ENCODE measurements at places on chromosomes 3 and 15. TPM values are rescaled to one million over a fixed set of nuclear protein-coding genes. Genes with fewer than 3 reads are reported as not detected.

GRCh38 chr3:101194392-101194791, 126.0 kb downstream of the IMPG2 start:
- no peak for DNase-seq

Gene REC114
- total RNA-seq: not detected

Gene TEX55
- not detected for total RNA-seq

Gene IL16
- 34.6 TPM for total RNA-seq

DNA sequence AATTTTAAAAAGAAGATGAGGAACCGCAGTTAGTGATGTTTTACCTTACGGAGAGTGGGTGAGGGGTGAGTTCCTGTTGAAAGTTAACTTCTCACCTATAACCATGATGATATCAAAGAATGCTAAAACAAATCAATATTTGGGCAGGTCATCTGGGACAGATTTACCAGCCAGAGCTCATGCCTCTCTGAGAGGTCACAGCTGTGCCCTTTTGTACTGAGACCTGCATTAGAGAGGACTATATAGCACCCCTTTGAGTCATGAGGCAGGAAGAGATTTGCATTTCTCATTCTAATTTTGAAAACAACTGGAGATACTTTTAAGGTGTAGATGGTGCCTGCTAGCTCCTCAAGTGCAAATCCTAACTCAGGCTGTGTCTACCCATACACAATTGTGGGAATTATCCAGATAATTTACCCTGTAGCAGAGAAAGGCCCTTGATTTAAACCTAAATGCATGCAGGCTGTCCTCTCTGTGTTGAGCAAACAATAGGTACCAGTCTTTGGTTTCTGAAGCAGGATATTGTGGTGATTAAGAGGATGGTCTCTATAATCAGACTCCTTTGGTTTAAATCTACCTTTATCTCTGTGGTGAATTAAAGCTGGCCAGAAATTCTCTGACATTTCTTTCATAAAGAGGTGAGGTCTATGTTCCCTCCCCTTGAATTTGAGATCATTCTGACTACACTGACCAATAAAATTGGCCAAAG, 5.8 kb upstream of the TM4SF4 start:
- no peak for DNase-seq

Gene C2CD4A
- 0.18 TPM for total RNA-seq

Gene TRPM1
- total RNA-seq: not detected

DNA sequence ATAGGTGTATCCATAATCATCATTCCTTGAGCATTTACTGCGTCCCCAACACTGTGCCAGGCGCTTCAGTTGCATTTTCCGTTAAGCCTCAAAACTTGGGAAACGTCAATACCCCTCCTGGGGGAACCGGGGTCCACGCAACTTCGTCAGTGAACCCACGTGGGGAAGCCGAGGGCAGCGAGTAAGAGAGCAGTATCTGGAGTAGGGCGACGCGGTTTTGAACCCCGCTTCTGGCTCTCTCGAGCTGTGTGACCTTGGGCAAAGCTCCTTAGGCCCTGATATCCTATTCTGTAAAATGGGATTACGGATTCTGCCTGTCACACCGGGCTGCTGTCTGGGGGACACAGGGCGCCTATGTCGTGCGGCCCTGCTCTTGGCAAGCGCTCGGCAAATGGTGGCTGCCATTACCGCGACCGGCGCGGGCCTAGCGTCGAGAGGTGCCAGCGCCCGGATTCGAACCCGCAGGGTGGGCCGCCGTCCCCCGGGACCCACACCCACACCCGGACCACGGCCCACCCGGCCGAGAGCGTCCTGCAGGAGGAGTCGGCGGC, 590 bp downstream of the POLG start:
- no peak for DNase-seq

DNA sequence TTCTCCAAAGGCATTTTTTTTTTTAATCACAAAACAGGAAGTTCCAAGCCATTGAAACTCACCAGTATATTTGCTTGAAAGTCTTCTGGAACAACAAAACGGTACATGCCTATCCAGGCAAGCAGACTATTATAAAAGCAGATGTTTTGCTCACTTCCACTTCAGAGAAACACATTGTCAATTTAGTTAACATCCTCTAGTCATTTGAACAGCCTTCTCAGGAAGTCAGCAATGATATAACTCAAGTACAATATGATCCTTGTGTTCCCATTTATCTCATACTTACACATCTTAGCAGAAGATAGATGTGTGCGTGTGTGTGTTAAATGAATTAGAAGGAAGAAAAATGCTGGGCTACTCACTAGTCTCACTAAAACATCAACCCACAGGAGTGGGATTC, 30.4 kb downstream of the MECOM start:
- no peak for DNase-seq

DNA sequence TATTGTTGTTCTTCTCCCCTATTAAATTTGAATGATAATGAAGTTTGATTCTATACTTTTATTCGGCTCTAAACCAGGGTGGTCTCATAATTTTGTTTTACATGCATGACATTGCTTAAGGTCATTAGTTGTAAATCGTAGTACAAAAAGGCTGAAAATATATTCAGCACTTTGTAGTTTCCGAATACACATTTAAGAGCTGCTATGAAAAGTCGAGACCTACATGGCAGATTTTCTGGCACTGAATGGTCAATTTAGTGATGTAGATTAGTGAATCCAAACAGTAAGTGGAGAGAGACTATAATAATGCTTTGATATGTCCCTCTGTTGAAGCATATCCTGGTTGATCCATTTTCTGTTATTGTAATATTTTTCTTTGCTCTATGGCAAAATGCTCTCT, 254.0 kb upstream of the SOX2 start:
- DNase-seq: no peak

DNA sequence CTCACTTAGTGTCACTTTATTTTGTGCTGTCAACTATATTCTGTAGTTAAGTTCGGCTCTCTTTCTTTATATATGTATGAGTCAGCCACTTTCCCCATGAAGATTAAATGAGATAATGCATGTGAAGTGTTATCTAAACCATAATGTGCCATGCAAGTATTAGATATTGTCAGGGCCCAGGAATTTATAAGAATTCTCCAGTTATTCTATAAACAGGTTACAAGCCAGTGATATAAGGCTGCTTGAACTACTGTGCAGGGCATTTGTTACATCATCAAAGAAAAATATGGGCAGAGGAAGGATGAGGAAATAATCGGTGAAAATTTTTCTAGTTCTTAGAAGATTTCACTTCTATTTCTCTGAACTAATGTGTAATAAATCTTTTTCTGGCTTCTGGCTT, 1049.0 kb upstream of the NR2F2 start:
- DNase-seq: no peak

Gene TNFSF10
- total RNA-seq: 168 TPM

- DNase-seq: no peak
Observed at GRCh38 chr15:33923446-33923845, 44.9 kb upstream of the CHRM5 start.

- DNase-seq: no peak
Observed at GRCh38 chr3:163039636-163040035, 1543.0 kb downstream of the OTOL1 start.

DNA sequence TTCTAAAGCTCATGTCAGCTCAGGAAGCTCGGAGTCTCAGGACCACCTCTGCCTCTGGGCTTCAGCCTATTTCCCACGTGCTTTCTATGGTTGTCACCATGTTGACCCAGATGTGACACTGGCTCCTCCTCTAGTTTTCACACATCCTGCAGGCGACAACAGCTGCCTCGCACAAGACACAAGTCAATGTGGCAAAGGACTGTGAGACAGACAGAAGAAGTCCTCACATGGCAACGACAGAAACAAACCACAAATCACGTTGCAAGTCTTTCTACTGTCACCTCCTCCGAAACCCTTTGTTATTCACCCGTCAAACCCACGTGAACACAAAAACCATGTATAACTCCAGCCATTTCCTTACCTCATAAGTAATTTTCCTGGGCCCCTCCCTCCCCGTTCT, 194.5 kb downstream of the MEX3B start:
- no peak for DNase-seq

Gene OR5K4
- not detected for total RNA-seq

Gene PLSCR5
- not detected for total RNA-seq

DNA sequence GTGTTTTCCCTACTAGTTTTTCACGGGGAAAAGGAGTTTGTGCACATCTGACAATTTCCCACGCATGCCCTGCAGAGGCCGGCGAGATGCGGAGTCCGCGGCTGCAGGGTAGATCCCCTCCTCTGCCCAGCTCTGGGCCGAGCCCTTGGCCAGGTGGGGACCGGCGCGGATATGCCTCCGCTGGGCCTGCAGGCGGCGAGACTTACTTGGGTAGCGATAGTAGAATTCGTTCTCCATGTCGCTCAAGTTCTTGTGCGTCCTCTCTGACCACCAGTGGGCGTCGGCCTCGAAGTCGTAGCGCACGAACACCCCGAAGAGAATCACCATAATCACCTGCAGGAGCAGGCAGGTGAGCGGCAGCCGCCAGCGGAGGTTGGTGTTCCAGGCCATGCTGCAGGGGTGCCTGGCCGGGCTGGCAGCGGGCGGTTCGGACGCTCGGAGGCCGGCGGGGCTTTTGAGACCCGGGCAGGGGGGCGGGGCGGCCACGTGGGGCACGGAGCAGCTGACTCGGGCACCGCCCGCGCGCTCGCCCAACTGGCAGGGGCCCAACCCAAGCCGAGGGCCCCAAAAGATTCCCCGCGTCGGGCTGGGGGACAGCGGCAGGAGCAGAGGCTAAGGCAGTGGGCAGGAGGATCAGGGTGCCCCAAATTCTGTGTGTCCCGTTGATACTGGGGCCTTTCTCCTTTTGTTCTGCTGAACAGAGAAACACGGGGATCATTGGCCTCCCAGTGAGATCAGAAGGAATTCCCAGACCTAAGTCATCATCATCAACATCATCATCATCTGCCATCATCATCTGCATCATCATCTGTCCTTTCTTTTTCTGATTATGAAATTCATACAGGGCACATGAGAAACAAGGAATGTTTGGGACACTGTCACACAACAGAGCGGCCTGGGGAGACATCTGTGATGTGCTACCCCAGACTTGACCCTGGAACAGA, at the start of gene RHCG:
TSS of gene RHCG (minus strand) at position 429 of the 944 bp plus-strand sequence. CDS start at position 390, 39 bp downstream.
- DNase-seq: no peak

Gene CPN2
- total RNA-seq: not detected

- no peak for DNase-seq
Observed at GRCh38 chr15:29864501-29864900, 42.2 kb upstream of the TJP1 start.

Gene ACOX2
- 20.2 TPM for total RNA-seq

GRCh38 chr3:99253963-99254355, 352.5 kb upstream of the DCBLD2 start:
- no peak for DNase-seq

- no peak for DNase-seq
Observed at GRCh38 chr3:67384760-67385397, 269.5 kb downstream of the SUCLG2 start.

Gene CACNA2D2
- total RNA-seq: 105 TPM

Gene ALPK3
- 14.0 TPM for total RNA-seq

- DNase-seq: no peak
Observed at GRCh38 chr15:51403072-51403878, 61.8 kb downstream of the GLDN start.

- no peak for DNase-seq
Observed at GRCh38 chr3:51163051-51163450, 222.0 kb upstream of the MANF start.

Gene DNASE1L3
- total RNA-seq: 12.0 TPM

Gene WHAMM
- 9.9 TPM for total RNA-seq

DNA sequence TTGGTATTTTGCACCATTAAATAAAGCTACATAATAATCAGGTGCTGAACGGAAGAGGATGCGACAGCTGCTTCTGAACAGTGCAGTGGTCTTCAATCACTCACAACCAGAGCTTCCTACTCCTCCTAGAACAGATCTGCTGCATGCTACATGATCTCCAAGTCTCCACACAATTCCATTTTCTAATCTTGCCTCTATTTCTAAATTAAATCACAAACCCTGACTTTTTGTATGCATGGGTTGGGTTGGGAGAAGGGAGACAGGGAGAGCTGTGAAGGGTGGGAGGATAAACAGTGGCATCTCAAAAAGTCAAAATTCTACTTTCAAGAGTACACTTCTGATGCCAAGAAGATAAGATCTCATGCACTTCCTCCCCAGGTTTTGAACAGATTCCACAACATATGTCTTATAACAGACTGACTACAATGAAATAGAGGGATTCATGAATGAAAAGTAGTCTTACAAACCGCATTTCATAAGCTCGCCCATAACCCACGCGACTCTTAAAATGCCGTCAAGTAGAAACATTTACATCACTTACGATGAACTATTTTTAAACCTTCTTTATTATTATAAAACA, 57.2 kb downstream of the CHSY1 start:
- no peak for DNase-seq

DNA sequence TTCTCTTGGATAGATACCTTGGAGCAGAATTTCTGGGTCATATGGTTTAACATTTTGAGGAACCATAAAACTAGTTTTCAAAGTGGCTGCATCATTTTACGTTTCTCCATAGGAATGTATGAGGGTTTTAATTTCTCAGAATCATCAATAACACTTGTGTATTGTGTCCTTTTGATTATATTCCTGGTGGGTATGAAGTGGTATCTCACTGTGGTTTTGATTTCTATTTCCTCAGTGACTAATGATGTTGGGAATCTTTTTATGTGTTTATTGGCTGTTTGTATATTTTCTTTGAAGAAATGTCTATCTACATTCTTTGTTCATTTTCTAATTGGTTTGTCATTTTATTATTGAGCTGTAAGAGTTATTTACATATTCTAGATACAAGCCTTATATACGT, 28.8 kb downstream of the CDIN1 start:
- DNase-seq: no peak

- peak; percentile 74 for DNase-seq
Observed at GRCh38 chr3:50674349-50675178, at the start of gene DOCK3. Gene DOCK3 (plus strand): TSS chr3:50674927. CDS start chr3:50675264, 337 bp downstream.

- no peak for DNase-seq
Observed at GRCh38 chr3:45947361-45947760, 4.1 kb downstream of the CXCR6 start.

Gene THAP10
- total RNA-seq: 2.4 TPM

DNA sequence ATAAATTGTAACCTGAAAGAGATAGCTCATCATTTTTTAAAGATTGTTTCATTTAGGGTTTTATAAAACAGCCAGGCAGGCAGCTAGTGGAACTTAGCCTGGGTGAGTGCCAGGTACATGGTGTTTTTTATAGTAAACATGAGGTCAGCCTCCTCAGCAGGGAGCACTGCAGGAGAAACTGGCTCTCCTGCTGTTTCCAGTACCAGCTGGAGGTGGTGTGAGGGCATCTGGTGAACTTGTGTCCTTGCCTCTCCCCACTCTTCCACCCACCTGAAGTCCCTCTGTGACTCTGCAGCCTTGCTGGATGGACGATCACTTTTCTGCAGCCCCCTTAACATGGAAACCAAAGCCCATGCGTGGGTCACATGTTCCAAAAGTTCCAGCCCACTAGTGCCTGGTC, 128.4 kb downstream of the FAM174B start:
- DNase-seq: no peak

- DNase-seq: no peak
Observed at GRCh38 chr15:83960192-83960829, 275.3 kb upstream of the GOLGA6L4 start.

- peak; percentile 59 for DNase-seq
Observed at GRCh38 chr15:90862964-90863778, 5.2 kb upstream of the FURIN start.

All from lower lobe of right lung (tissue), 2 donors.